Upper lobe of right lung (tissue), 1 donor: ENCODE measurements at places on chromosomes 7 and 10. TPM values are rescaled to one million over a fixed set of nuclear protein-coding genes. Genes with fewer than 3 reads are reported as not detected.

DNA sequence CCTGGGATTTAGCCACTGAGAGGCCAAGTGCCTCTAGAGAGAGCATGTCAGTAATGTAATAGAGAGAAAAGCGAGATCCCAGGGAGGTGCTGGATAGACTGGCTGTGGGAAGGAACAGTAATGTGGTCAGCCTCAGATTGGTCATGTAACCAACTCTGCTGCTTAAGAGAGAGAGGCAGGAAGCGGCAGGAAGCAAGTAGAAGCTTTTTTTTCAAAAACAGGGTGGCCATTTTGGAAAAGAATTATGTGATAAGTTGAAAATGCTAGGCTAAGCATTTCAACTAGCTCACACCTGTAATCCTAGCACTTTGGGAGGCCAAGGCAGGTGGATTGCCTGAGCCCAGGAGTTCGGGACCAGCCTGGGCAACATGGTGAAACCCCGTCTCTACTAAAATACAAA lies 3.7 kb upstream of the PCOLCE start:
- DNase-seq = no peak

DNA sequence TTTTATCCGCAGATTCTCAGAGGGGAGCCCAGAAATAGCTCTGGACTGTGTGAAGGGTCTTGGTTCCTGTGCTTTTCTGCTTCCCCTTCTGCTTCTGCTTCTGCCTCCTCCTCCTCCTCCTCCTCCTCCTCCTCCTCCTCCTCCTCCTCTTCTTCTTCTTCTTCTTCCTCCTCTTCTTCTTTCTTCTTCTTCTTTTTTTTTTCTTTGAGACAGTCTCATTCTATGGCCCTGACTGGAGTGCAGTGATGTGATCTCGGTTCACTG lies 11.6 kb downstream of the PDZD7 start:
- DNase-seq = no peak

DNA sequence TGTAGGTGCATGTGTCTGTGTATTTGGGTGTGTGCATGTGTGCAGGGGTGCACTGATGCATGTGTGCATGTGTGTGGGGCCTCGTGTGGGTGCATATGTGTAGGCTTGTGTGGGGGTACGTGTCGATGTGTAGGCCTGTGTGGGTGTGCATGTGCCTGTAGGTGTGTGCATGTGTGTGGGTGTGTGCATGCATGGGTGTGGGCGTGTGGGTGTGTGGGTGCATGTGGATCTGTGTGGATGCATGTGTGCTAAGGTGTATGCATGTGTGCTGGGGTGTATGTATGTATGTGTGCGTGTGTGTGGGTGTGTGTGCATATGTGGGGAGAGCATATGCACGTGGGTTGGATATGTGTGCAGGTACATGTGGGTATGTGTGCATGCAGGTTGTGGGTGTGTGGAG lies 73.2 kb downstream of the NKX6-2 start:
- DNase-seq = no peak

The HGF gene
- total RNA-seq = 26.5 TPM

The CCDC3 gene
- 10.2 TPM for total RNA-seq

GRCh38 chr10:104387130-104387888 lies 33.7 kb downstream of the CFAP58 start:
- no peak for DNase-seq

DNA sequence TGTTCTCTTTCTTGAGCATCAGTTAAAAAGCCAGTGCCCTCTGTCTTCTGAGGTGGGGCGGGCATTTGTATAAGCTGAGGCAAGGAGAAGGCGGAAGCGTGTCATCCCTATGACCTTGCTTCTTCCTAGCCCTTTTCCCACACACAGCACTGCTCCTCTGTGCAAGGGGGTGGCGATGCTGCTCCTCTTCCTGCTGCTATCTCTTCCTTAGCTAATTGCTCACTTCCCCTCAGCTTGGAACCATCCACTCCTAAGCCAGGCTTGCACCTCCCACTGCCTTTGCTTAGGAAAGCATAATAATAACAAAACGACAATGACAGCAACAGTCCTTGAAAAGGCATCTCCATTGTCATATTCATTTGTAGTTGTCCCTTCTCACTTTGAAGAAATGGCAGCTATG lies 366.9 kb downstream of the PHTF2 start:
- DNase-seq = no peak

DNA sequence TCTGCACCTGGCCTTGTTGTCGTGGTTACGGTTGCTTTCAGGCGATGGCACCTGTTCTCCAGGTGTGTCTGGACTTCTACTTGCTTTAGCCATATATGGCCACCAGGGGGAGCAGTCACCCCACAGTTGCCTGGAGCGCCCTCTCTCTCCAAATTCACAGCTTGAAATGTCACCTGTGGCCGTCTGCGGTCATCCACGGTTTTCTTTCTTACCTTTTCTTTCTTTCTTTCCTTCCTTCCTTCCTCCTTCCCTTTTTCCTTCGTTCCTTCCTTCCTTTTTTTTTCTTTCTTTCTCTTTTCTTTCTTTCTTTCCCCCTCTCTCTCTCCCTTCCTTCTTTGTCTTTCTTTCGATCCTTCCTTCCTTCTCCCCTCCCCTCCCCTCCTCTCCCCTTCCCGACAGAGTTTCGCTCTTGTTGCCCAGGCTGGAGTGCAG lies 150.5 kb upstream of the VKORC1L1 start:
- DNase-seq = no peak
